T-helper 17 cell (primary cell): ENCODE measurements at places on chromosomes 13 and 19.

DNA sequence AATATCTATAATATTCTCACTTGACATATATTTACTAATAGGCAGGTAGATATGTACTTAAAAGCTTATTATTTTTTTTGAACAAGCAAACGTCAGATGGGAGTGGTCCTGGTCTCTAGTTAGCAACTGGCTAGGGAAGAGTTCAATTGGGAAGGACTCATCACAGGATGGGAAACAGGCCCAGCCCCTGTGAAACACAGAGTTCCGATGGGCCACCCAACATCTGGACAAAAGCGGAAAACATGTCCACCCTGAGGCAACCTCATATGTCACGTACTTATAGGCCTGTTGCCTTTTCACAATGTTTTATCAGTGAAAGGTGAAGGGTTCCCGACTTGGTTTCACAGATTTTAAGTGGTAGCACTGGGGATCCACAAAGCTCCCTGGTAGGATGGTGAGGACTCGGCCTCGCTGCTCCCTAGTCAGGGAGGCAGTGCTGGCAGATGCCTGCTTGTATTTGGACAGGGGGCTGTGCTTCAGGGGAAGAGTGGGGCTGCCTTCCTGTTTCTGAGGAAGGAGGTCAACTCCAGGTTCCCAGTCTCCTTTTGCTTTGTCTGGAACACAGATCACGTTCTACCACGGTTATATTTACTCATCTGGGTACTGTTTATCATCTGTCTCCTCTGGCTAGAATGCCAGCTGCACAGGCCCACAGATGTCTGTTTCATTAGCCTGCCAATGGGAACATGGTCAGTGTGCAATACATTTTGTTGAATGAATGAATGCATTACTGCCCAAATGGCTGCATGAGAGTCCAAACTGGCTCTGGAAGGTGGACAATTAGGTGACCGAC, 49.4 kb upstream of the SLC15A1 start:
- H3K27ac ChIP-seq, result no peak overlapping the region
- peaks cover 10% of the 10 kb centered on the region for H3K36me3 ChIP-seq
- no peaks in the 10 kb centered on the region for H3K4me1 ChIP-seq
- H3K27me3 ChIP-seq, result no peaks in the 10 kb centered on the region
- DNase-seq, result no peak

- H3K27me3 ChIP-seq, result no peaks in the 10 kb centered on the region
- DNase-seq, result no peak
- peak overlapping the region; percentile 73 for H3K27ac ChIP-seq
- peaks cover 15% of the 10 kb centered on the region for H3K4me1 ChIP-seq
- H3K4me3 ChIP-seq, result peak overlapping the region; percentile 86
Measured at GRCh38 chr19:32407004-32407992, 1.7 kb downstream of the DPY19L3 start.

GRCh38 chr19:28862238-28862637, 350.7 kb downstream of the UQCRFS1 start:
- no peak overlapping the region for H3K4me3 ChIP-seq
- H3K36me3 ChIP-seq, result no peaks in the 10 kb centered on the region
- DNase-seq, result no peak
- no peak overlapping the region for H3K27ac ChIP-seq
- no peaks in the 10 kb centered on the region for H3K4me1 ChIP-seq

DNA sequence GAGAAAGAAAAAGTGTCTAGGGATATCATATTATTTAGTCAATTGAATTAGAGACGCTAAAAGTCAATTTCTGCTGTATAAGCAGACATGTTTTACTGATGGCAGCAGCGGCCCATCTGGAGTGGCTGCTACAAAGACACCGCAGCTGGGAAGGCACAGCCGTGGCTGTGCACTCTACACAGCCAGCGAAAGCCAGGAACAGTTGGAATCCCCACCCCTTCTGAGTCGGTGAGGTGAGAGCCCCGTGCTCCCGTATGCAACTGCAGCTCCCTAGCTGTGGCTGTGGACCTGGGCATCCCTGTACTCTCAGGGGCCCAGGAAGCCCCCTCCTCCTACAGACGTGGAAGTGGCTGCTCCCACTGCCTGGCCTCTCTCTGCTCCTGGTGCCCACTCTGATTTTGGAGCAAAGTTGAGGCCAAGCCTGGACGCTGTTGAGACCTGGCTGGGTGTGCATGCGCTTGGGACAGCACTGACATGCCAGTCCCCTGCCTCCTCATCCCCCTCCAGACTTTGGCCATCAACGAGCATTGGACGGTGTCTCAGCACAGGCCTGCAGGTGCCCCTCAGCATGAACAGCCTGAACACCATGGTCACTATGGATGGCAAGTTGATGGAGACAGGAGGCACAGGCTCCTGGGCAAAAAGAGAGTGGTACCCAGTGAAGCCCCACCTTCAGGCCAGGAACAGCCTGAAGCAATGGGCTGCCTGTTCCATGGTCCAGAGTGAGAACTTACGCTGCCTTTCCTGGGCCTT, 944.0 kb upstream of the MIR17HG start:
- no peak for DNase-seq
- no peak overlapping the region for H3K4me3 ChIP-seq
- H3K27me3 ChIP-seq, result no peaks in the 10 kb centered on the region
- no peaks in the 10 kb centered on the region for H3K36me3 ChIP-seq

DNA sequence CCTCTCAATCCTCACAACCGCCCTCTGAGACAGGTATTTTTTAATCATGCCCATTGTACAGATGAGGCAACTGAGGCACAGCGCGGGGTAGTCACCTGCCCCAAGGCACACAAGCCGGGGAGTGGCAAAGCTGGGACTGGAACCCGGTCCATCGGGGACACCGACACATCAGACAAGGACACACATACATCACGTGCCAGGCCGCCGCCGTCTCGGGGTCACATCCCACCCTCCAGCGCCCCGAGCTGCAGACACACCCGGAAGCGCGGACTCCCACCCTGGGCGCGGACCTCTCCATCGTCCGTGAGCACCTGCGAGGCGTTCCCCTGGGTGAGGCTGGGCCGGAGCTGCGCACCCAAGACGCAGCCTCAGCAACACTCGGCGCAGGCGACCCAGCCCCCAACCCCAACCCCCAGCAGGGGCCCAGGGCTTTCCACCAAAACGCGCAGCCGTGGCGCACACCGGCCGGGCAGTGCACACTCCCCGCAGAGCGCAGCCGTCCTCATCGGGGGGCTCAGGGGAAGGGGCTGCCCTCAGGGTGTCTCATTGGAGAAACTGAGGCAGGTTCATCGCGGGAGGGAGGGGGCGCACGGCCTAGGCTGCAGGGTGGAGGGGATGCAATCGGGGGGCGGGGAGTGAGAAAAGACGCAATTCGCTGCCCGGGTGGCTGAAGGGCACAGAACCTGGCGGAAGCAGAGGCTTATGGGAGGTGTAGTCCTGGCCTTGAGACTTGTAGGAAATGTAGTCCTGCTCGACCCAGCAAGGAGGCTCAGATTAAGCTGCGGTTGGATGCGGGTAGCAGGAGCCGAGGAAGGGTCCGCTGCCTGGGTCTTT, 1.9 kb upstream of the LMTK3 start:
- H3K4me3 ChIP-seq, result no peak overlapping the region
- no peaks in the 10 kb centered on the region for H3K27me3 ChIP-seq
- no peaks in the 10 kb centered on the region for H3K36me3 ChIP-seq

DNA sequence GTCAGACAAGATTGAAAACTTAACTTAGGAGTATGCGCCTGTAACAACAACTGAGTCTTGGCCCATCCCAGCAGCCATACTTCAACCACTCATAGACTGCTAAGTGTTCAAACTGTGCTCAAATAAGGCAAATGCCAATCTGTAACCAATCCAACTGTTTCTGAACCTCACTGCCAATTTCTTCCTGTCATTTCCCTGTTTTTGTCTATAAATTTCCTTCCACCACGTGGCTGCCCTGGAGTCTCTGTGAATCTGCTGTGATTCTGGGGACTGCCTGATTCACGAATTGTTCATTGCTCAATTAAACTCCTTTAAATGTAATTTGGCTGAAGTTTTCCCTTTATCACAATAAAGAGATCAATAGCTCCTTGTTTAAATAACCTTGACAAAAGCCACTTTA, 50.8 kb upstream of the FREM2 start:
- H3K27ac ChIP-seq, result no peak overlapping the region
- no peaks in the 10 kb centered on the region for H3K27me3 ChIP-seq
- H3K4me3 ChIP-seq, result no peak overlapping the region

- no peak overlapping the region for H3K27ac ChIP-seq
- DNase-seq, result no peak
- peaks cover 3% of the 10 kb centered on the region for H3K36me3 ChIP-seq
- H3K27me3 ChIP-seq, result peaks cover 6% of the 10 kb centered on the region
Measured at GRCh38 chr19:496986-497385, 700 bp downstream of the MADCAM1 start.

GRCh38 chr13:47826471-47826870, 174.6 kb downstream of the SUCLA2 start:
- no peak for DNase-seq
- no peaks in the 10 kb centered on the region for H3K4me1 ChIP-seq
- H3K4me3 ChIP-seq, result no peak overlapping the region
- H3K27ac ChIP-seq, result no peak overlapping the region
- H3K36me3 ChIP-seq, result no peaks in the 10 kb centered on the region
- no peaks in the 10 kb centered on the region for H3K27me3 ChIP-seq

GRCh38 chr19:53864308-53864836, 3.3 kb upstream of the MYADM start:
- H3K4me3 ChIP-seq, result no peak overlapping the region
- no peaks in the 10 kb centered on the region for H3K27me3 ChIP-seq
- peaks cover 4% of the 10 kb centered on the region for H3K36me3 ChIP-seq
- no peak overlapping the region for H3K27ac ChIP-seq

- no peaks in the 10 kb centered on the region for H3K27me3 ChIP-seq
- H3K27ac ChIP-seq, result no peak overlapping the region
- H3K36me3 ChIP-seq, result no peaks in the 10 kb centered on the region
- H3K4me1 ChIP-seq, result no peaks in the 10 kb centered on the region
Measured at GRCh38 chr13:55517312-55517711, 1623.4 kb upstream of the PRR20A start.

DNA sequence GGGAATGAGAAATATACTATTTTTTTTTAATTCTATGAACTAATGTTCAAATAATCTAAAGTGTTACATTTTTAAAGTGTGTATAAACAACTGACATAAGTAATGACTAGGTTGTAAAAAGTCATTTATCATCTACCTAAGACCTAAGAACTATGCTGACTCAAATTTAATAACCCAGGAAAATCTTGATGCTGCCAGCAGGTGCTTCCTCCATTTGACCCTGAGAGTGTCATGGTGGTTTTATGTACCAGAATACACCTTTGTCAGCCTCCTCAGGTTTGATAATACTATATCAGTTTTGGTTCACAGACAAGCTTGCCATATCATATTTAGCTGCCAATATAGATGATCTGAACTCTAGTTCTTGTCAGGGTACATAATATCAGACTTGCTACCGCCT, 1151.2 kb downstream of the PCDH17 start:
- H3K27ac ChIP-seq, result no peak overlapping the region
- H3K36me3 ChIP-seq, result no peaks in the 10 kb centered on the region
- H3K4me3 ChIP-seq, result no peak overlapping the region
- DNase-seq, result no peak

- peak overlapping the region; percentile 63 for H3K4me3 ChIP-seq
- no peak for DNase-seq
- H3K4me1 ChIP-seq, result peaks cover 51% of the 10 kb centered on the region
- peak overlapping the region; percentile 99 for H3K27ac ChIP-seq
- H3K36me3 ChIP-seq, result no peaks in the 10 kb centered on the region
Measured at GRCh38 chr19:48962029-48962848, 2.9 kb upstream of the FTL start.

DNA sequence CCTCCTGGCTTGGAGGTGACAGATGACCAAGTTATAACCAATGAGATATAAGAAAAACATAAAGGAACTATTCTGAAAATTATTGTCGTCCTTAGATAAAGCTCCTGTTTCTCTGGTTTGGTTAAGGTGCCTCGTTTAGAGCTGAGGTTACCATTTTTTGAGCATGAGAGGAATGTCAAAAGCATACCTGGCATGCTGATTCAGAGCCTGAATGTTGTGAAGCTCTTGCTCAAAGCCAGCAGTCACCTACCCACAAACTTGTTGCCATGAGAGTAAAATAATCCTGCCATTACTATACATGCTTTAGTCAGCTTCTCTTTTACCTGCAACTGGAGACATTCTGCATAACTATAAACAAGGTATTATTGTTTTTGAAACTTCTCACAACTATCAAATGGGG, 1116.2 kb downstream of the DIAPH3 start:
- no peaks in the 10 kb centered on the region for H3K4me1 ChIP-seq
- H3K4me3 ChIP-seq, result no peak overlapping the region
- DNase-seq, result no peak
- no peaks in the 10 kb centered on the region for H3K36me3 ChIP-seq

DNA sequence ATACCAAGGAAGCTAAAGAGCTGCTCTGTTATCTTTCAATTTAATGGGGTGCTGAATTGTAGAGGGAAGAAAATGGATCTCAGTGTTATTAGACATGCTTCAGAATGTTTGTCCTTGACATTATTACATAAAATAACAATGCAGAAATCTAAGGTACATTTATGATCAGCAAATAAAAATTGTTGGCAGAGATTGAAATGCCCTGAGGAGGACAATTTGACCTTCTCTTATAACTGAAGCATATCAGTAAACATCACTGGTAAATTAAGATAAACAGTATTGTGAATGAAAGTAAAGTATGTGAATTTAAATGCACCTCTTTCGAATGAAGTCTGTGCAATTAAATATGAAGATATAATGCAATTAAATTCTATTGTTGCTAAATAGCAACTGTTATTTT, 1362.1 kb upstream of the ATXN8OS start:
- H3K4me3 ChIP-seq, result no peak overlapping the region
- no peak for DNase-seq
- no peaks in the 10 kb centered on the region for H3K27me3 ChIP-seq

DNA sequence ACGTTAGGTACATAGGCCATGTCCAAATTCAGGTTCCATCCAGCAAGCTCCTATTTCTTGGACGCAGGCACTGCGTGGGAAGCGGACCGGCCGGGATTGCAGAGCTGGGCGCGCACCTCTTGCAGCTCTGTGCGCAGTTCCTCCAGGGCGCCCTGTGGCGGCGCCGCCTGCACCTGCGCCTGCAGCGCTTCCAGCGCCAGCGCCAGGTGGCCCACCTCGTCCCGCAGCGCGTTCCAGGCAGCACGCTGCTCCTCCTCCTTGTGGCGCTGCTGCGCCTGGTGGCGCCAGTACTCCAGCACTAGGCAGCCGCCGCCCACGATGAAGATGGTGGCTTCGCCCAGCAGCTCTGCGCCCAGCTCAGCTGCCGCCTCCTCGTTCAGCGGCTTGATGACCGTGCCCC, 31.1 kb downstream of the OPA3 start:
- no peak overlapping the region for H3K27ac ChIP-seq
- H3K27me3 ChIP-seq, result no peaks in the 10 kb centered on the region
- peaks cover 12% of the 10 kb centered on the region for H3K4me1 ChIP-seq
- H3K4me3 ChIP-seq, result no peak overlapping the region

DNA sequence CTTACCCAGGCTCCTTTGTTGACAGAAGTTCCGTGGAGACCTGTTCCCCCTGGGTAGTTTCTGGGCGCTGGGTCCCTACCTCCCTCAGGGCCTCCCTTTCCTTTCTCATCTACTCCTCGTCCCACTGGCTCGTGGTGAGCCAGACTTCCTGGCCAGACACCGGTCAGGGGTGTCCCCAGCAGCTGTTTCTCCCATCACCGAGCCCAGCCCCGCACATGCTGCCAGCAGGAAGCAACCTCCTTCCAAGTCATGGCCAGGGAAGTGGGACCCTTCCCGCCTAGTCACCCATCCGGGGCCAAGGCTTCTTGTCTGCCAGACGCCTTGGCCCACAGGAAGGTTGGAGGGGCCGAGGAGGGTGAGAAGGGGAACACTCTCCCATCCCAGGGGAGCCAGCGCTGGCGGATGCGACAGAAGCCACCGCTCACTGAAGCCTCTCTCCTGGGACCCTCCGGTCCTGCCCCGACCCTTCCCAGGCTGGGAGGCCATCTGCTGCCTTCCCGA, 5.7 kb downstream of the PAK4 start:
- H3K4me1 ChIP-seq, result peaks cover 35% of the 10 kb centered on the region
- H3K4me3 ChIP-seq, result no peak overlapping the region
- H3K27me3 ChIP-seq, result no peaks in the 10 kb centered on the region
- H3K36me3 ChIP-seq, result peaks cover 3% of the 10 kb centered on the region

GRCh38 chr13:46881621-46882020, 15.2 kb downstream of the HTR2A start:
- peaks cover 81% of the 10 kb centered on the region for H3K27me3 ChIP-seq
- peaks cover 7% of the 10 kb centered on the region for H3K36me3 ChIP-seq
- no peak for DNase-seq
